ENCODE measurements at places on chromosomes 3 and 15.

GRCh38 chr3:177960014-177960413, 576.2 kb upstream of the KCNMB2 start:
- DNase-seq = no peak

- no peak for DNase-seq
Measured at GRCh38 chr3:123660900-123661299, 76.0 kb upstream of the HACD2 start.

DNA sequence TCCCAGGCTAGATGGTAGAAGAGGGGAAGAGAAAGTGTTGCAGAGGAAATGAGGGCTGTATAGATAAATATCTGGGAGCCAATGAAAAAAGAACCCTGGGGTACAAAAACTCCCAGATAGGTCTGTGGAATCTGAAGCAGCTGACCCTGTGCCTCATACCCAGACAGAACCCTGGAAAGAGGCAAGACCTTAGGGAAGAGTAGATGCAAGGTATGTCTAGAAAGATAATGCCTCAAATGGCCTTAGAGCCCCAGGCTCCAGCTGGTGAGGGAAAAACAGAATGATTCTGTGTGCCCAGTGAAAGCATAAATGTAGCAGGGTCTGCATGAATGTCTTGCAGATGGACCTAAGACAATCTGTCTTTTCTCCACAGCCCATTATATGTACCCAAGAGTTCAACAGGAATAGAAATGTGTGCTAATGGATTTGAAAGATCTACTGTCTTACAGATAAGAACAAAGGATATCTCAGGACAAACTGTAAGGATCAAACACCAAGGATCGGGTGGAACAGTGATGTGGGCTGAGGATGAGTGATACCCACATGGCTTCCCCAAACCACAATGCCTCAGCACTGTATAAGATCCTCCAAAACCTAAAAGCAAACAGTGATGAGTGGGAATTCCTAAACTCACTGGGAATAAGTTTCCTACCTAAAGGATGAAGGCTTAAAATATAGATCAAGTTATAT, 58.8 kb downstream of the NCEH1 start:
- DNase-seq = no peak

DNA sequence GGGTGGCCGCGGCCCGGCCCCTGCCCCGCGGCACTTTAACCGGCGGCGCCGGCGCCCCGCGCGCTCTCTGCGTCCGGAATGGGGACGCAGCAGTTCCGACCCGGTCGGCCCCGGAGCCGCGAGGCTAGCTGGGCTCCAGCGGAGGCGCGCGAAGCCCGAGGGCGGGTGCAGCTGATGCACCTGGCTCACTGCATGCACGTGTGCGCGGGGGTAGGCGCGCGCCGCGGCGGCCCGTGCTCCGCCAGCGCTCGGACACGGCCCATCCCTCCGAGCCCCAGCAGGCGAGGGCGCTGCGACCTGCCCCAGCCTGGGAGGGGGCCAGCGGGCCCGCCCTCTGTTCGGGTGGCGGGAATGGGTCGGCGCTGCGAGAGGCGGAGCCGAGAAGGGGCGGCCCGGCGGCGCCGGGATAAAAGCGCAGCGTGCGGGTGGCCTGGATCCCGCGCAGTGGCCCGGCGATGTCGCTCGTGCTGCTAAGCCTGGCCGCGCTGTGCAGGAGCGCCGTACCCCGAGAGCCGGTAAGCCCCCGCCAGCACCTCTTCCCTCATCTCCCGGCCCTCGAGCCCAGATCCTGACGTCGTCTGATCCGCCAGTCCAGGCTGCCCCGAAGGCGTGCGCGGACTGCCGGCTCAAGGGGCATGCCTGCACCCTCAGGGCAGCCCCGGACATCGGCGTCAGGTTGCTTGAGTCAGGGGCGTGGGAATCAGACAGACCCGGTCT, at the start of the genes CHDH and IL17RB:
CHDH (minus strand) TSS at position 286 of the 717 bp plus-strand sequence. CDS start 22,411 bp downstream, outside the sequence.
IL17RB (plus strand) TSS at position 435 of the 717 bp plus-strand sequence; CDS start at position 456, 21 bp downstream.
- DNase-seq = no peak

DNA sequence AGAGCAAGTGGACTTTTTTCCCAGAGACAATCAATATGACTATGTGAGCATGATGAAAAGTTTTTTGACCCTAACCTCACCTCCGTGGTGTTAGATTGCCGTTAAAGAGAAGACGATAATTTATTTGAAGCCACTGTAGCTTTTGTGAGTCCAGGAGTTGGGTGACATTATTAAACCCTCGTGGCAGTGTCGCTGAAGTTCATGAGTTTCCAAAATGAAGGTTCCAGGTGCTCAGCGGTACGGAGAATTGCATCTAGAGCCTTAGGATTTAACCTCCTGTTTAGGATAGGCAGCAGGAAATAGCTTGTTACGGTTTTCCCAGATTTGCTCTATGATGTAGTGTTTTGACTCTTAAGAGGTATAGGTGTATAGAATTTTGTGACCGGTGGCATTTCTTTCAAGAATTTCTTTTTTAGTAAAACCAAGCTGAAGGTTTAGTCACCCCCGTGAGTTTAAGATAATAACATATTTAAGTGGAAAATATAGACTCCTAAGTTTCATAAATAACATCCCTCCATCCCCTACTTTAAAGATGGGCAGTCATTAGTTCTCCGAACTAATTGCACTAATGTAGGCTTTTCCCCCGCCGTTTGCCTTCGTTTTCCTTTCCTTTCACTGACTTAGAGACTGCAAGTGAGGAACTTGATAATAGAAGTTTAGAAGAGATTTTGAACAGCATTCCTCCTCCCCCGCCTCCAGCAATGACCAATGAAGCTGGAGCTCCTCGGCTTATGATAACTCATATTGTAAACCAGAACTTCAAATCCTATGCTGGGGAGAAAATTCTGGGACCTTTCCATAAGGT, 2.0 kb downstream of the SMC4 start:
- DNase-seq = no peak

DNA sequence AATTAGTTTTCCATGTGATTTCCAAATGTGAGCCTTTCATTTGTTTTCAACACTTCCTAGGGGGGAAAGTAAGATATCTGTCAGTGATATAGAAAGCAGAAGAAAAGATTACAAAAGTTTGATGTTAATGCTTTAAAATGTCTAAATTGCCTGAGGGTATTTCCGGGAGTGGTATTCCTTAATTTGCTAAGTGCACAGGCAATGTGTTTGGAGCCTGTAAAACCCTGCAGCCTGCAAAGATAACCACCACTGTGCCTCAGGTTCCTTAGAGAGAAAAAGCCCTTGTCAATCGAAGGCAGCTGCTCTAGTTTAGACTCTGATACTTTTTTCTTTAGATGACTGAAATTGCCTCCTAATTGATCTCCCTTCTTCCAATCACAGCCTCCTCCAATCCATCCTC, 154.9 kb downstream of the SSR3 start:
- DNase-seq = no peak

GRCh38 chr3:151591441-151591840, 130.6 kb upstream of the IGSF10 start:
- no peak for DNase-seq

DNA sequence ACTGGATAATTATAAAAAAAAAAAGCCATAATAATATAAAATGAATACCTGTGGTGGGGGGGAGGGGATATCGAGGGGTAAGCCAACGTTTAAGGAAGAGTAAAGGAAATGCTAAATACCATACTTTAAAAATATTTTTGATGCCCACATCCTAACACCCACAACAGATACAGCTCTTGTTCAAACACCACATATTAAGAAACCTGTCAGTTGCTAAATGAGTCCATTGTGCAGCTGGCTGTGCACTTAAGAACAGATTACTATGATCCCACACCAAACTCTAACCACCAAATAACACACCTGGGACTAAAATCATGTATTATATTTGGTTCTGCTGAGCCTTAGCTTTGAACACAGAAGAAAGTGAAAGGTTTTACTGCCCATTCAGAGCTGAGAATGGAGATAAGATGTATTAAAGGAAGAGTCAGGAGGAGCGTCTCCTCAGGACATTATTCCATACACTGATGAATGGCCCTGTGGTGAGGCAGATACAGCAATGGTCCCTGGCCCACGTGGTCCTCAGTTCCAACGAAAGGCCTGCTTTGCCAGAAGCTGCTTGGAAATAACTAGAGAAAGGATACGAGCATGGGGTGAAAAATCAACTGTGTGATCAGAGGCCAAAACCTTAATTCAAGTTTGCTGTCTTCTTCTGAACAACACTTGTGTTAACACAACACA, 515.4 kb downstream of the FOXP1 start:
- DNase-seq = no peak

- no peak for DNase-seq
Measured at GRCh38 chr3:56917361-56918110, 115.8 kb upstream of the ARHGEF3 start.

- DNase-seq = no peak
Measured at GRCh38 chr3:190130037-190130436, 9.3 kb upstream of the P3H2 start.
